Cortex of kidney (tissue), 1 donor: ENCODE measurements at places on chromosomes 5 and 9.

DNA sequence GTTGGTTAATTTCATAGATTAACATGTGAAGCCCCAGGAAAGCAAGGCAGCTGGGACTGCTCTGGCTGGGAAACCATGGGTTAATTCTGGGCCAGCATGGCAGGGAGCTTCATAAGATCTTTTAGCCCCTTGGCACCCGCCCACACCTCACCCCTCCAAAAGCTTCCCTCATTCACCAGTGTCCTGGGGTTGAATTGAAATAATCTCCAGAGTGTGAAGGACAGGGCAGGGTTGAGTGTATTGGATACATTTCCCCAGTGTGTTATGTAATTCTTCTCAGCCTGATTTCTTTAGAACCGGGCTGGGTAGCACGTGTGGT lies 19.4 kb downstream of the WNT8A start:
- no peak for DNase-seq

DNA sequence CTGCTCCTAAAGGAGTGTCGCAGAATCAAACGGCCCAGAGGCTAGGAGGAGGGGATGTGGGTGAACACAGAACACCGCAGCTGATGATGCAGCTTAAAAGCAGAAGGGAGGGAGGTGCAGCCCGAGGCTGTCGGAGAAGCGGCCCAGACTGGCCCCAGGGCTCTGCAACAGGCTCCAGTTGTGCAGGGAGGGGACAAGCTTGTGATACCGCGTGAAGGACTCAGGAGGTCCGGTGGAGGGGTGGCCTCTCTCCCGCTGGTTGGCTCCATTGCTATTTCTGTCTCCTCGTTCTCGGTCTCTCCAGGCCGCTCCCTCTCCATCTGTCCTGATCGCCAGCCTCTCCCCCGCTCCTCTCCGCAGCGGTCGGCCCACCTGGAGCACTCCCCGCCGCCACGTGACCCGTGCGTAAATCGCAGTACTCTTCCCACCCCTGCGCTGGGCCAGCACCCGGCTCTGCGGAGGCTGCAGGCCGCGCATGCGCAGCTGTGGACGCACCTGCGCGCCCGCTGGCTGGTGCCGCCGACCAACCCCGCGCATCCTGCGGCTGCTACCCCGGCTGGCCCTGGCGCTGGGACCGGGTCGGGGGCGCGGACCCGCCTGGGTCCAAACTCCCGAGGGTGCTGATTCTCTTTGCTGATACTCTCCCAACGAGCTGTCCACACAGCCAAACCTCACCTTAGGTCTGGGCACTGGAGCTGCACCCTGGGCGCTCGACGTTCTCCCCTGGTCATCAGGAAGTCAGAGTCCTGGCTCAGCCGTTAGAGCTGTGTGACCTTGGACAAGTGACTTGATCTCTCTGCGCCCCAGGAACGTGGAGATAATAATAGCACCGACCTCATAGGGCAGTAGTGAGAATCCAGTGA lies 3.7 kb upstream of the STXBP1 start:
- DNase-seq, result no peak

GRCh38 chr5:167790462-167791260 lies 500.8 kb upstream of the WWC1 start:
- DNase-seq, result no peak

DNA sequence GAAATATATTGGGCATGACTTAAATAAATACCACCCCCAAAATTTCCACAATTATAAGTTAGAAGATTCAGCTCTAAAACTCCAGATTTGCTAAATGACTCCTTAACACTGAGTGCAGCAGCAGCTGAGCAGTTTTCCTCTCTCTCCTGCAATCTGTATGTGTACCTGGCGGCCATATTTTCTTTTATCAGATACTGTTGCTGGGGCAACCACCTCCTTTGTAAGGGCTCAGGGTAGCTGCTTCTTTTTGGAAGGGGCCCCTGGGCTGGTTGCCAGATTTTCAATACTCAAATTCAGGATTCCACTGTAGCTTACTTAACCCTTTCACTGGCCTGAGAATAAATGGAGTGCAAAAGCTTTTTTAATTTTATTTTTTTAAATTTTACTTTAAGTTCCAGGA lies 197.0 kb downstream of the TAF11L14 start:
- no peak for DNase-seq

DNA sequence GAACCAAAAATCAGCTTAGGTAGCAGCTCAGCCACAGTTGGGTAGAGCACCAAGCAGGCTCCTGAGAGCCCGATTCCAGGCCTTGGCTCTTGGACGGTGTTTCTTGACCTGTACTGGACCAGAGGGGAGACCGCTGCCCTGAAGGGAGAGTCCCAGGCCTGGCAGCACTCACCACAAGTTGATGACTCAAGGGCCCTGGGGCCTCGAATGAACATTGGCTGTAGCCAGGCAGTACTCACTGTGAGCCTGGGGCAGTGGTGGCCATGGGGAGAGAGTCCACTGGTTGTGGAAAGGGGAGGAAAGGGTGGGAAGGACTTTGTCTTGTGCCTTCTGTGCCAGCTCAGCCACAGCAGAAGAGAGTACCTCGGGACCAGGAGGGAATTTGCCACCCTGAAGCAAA lies 166.1 kb downstream of the EDIL3 start:
- no peak for DNase-seq

GRCh38 chr5:111194925-111195324 lies 29.3 kb upstream of the CAMK4 start:
- no peak for DNase-seq

DNA sequence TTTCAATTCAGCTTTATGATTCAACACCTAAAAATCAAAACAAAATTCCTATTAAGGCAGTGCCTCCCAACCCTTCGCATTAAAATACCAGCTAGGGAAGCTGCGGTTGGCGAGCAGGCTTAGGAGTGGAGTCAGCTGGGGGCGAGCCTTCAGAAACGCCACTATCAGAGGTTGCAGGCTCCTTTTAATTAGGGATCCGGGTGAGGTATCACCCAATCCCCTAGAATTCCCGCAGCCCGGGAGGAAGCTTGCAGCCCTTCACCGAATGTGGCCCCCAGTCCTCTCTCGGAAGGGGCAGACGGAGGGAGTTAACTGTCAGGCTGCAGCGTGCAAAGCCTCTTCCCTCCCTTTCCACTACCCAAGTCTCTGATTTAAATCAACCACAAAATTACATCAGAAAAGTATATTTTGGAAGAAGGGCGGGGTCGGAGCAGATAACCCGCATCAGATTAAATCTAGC lies 1.7 kb downstream of the STC2 start:
- DNase-seq, result no peak

GRCh38 chr5:147893820-147894219 lies 12.5 kb downstream of the C5orf46 start:
- DNase-seq, result no peak

DNA sequence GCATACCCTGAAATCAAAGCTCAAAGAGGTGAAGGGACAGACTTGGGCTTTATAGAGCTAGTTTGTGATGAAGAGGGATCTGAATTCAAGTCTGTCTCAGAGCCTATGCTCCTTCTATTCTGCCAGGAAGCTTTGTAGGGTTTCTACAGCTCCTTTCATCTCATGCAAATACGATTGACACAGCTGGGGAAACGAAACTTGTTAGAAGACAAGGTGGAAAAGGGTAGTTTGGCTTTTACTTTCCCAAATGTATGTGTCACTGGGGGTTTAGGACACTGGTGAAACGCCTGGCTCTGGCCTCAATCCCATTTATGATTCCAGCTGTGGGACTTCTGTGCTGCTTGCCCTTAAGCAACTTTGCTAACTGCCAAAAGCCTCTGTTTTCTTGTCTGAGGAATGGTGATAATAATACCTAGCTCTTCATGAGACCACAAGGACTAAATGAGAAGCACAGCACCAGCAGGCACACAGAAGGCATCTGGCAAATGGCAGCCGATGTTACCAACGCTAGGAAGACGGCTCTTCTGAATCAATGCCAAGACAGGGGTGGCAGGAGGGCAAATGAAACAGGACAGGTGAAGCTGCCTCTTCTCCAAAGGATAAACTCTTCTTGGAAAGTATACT lies 70.3 kb upstream of the EQTN start:
- no peak for DNase-seq

- no peak for DNase-seq
These were observed 68.4 kb downstream of the RAD23B start for GRCh38 chr9:107351382-107352045.

GRCh38 chr5:165630261-165630778 lies 2124.9 kb downstream of the MAT2B start:
- DNase-seq, result no peak

- DNase-seq, result no peak
These were observed 747.2 kb upstream of the ACO1 start for GRCh38 chr9:31637265-31637664.

DNA sequence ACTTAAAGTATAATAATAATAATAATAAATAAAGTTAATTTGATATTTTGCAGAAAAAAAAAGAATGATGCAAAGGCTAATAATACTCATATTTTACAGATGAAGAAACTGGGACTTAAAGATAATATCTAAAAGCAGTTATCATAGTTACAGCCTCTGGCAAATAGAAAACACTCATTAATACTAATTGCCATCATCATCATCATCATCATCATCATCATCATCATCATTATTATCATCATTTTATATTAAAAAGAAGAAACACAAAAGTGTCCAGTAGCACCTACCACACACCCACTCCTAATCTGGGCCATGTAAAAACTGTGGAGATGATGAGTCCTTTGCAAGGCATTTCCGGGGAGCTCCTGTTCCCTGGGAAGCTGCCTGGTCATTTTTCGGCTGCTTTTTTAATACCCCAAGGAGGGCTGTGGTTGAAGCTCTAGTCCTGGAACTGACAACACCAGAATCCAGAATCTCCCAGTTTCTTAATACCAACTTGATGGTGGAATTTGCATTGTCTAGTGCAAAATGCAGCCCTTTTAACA lies 70.8 kb downstream of the HTR4 start:
- DNase-seq, result no peak

DNA sequence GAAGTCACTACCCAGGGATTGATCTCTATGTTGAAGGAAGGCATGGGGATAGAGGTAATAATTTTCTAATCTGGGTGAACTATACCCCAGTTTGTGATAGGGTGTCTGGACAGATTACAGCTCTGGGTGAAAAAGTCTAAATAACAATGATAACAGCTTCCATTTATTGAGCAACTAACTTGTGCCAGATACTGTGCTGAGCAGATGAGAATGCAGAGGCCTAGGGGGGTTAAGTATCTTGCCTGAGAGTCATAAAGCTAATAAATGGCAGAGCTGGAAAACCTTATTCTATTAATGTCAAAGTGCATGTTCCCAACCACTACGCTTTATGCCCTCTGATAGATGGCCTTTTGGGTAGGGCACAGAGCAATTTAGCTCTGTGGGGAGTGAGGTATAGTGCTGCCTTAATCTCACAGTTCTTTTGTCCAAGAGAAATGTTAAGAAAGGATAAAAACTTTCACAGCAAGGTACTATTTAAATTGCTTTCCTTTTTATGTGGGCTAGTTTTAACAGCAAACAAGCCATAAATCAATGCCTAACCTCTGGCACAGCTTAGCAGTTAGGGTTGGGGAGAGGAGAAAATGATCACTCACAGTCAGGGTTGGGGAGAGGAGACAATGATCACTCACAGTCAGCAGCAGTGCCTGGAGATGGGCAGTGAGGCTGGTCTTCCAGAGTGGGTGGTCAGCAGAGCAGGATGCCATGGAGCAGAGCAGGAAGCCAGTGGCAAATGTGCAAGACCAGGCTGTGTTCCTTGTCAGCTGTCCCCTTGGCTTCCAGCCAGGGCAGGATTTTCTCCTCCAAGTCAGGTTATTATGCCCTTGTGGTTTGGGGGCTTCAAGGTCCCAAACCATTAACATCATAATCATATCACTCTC lies 187.0 kb downstream of the CARTPT start:
- no peak for DNase-seq

DNA sequence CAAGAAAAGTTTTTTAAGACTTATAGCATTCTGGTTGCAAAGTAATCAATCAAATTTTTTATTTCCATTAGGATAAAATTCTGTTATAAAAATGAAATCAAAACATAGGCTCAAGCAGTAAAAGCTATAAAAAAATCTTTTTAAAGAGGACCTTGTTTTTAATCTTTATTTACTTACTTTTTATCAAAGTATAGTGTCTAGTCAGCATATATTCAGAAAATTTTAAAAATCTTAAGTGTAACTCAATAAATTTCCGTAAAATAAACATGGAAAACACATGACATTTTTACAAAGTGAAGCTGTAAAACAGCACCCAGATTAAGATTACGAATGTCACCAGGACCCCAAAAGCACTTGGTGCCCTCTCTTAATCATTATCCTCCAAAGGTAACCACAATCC lies 302.4 kb downstream of the TMEM161B start:
- DNase-seq, result no peak

- DNase-seq, result no peak
These were observed 453.6 kb downstream of the CSNK1G3 start for GRCh38 chr5:123965626-123966025.

DNA sequence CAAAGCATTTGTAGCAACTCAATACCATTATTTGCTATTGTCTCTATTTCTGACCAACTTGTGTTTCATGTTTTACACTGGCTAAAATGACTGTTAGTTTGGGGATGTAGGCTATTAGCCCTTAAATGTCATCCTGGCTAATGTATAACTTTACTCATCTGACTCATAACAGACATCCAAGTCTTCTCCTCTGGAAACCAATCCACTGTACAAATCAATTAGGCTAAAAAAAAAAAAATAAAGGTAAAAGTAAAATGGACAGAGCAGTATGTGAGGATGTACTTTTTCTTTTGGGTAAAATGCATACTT lies 20.6 kb downstream of the MEGF9 start:
- no peak for DNase-seq

DNA sequence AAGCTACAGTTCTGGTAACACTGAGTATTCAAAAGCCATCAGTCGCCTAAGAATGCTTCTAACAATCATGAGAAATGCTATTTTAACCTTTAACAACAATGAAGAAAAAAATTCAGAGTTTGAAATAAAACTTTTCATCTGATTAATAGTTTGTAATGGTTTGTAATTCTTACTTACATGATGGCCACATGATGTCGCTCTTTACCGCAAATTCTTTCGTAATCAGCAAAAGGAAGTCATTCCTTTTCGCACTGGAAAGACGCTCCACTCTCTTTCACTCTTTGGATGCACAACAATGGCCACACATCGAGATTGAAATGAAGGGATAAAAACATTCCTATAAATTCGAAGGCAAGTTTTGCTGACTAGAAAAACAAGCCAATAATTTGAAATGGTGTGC lies at the start of gene PCDHA7:
TSS of gene PCDHA7 (plus strand) at position 277 of the 400 bp plus-strand sequence. CDS start at position 392, 115 bp downstream.
- no peak for DNase-seq

GRCh38 chr9:127541176-127541575 lies 70.9 kb upstream of the STXBP1 start:
- DNase-seq, result no peak

DNA sequence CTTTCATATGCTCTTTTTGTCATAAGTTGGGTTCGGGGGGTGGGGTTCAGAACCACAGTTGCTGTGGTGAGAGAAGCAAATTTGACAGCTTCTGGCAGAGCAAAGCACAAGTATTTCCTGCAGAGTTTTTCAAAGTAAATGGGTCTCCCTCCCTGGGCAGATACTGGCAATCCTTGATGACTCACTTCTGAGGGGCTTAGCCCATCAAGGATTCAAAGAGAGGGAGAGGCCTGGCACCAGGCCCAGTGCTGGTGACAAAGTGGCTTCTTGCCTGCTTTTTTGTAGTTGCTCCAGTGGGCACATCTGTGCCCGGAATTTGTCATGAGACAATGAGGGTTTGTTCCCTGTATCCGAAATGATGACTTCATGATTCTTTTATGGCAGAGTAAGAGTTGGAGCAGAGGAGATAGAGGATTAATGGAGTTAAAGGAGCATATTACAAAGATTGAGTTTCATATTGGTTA lies 46.6 kb upstream of the TNC start:
- no peak for DNase-seq

- DNase-seq, result no peak
These were observed 60.1 kb downstream of the RGS3 start for GRCh38 chr9:113523421-113524141.
